ENCODE measurements at places on chromosomes 7 and 10. TPM values are rescaled to one million over a fixed set of nuclear protein-coding genes. Genes with fewer than 3 reads are reported as not detected.

The LLCFC1 gene
- not detected for total RNA-seq

The MICALL2 gene
- total RNA-seq = 4.4 TPM

The EIF4EBP2 gene
- 71.1 TPM for total RNA-seq

The CCL24 gene
- total RNA-seq = not detected

DNA sequence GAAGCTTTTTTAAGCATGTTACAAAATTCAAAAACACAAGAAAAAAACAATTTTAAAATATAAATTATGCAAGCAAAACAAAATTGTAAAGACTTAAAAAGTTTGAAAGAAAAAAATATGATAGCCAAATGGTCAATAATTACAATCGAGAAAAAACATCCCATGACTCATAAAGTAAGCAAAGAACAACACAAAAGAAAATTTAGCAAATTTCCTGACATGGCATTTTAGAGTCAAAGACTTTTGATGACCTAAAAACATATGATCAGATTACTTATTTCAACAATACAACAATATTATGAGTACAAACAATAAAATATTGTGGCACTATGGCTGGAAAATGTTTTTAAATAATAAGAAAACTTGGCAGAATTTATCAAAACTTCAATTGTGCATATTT, 312.1 kb upstream of the MEOX2 start:
- no peak for DNase-seq

DNA sequence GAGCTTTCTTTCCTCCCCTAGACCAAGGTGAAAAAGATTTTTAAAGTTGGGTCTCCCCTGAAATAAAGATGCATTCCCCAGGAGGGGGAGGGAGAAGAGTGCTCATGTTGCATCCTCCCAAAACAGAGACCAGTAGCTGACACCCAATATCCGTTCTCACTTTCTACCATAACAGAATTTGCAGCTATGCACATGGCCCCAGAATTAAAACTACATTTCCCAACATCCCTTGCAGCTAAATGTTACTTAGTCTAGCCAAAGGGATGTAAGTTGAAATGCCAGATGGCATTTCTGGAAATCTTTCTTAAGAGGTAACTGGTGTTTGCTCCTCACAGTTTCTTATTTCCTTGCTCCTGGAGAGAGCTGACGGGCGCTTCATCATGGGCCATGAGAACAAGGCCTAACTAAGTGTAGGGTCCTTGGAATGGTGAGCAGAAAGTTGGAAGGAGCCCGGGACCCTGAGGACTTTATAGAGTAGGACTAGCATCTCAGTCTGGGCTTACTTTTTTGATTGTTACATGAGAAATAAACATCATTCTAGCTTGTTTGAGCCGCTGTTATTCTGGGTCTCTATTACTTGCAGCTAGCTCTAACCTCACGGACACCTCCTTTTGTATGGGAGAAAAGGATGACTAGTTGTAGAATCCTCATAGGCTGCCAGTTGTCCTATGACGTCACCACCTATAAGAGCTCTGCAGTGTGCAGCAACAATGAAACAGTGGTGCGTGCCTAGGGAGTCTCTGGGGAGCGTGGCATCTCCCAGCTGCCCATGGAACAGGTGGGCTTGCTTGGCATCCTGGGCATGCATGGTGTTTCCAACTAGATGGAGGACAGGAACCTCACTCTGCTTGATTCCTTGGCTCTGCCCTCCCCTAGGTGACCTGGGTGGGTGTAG, 46.1 kb upstream of the EXOC6 start:
- no peak for DNase-seq

- peak; percentile 56 for DNase-seq
Observed at GRCh38 chr7:73701357-73701995, 18.0 kb downstream of the STX1A start.

DNA sequence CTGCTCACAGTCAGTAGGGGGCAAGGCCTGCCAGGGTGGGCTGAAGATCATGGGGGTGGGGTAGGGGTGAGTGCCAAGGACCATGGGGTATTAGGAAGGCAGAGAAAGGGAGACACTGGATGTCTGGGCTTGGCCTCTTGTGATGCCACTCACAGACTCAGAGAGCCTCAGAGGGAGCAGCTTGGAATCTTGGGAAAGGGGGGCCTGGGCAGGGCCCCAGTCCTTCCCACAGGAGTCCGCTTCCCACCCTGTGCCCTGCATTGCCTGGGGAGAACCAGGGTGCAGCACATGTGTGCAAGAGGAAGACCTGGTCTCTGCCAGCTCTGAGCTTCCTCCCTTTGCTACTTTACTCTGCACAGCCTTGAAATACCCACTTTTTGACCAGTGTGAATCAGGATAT, 4.3 kb downstream of the ADCY1 start:
- no peak for DNase-seq

- DNase-seq = peak; percentile 4
Observed at GRCh38 chr10:96025566-96025965, 17.8 kb upstream of the CCNJ start.

- DNase-seq = no peak
Observed at GRCh38 chr10:78408671-78409472, 375.2 kb downstream of the RPS24 start.

DNA sequence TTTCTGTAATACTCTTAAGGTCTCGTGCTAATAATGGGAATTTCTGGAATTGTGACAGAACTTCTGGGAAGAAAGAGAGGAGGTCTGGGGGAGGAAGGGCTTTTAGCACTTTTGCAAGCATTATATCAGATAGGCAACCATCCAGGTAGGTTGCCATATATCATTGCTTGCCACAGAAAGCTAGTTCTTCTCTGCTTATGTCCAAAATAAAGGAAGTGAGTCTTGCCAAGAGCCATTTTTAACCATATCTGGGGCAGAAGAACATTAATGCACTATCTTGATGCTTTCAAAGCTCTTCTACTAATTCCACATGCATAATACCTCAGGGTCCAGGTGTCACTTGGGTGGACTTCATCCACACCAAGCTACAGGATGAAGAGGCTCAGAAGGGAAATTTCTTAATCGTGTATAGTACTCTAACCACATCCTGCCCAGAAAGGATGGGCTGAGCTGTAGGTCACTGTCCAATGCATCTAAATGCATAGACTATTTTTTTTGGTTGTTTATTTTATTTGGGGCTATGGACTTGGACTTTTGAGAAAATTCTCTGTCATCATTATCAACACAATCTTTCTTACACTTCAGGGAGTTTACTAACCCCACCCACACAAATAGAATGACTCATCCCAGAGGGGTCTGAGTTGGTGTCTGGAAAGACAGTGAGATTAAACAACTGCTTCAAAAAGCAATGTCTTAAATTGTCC, 68.9 kb upstream of the ADO start:
- peak; percentile 34 for DNase-seq

GRCh38 chr7:50792342-50793119, 9.8 kb upstream of the GRB10 start:
- DNase-seq = peak; percentile 29

GRCh38 chr10:115398026-115398425, 304.9 kb downstream of the ATRNL1 start:
- DNase-seq = no peak

DNA sequence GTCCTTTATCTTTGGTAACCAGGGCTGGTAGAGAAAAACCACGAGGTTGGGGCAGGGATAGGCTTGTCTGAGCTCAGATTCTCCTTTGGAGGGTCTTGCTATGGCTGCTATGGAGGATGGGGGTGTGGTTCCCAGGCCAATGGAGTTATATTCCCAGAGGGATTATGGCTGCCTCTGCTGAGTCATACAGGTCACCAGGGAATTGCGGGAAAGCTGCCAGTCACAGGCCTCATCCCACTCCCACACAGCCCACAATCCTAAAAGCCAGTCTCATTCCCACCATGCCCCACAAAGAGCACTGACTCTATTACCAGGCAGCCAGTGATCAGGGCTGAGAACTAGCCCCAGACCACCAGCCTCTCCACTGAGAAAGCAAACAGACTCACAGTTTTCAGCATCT, 316.6 kb upstream of the TMEM229A start:
- no peak for DNase-seq

GRCh38 chr7:92747041-92747835, 89.1 kb downstream of the CDK6 start:
- DNase-seq = no peak

- DNase-seq = no peak
Observed at GRCh38 chr10:127953876-127954275, 47.0 kb downstream of the PTPRE start.

GRCh38 chr7:10475940-10476641, 497.6 kb upstream of the PHF14 start:
- no peak for DNase-seq
